ENCODE measurements at places on chromosomes 5 and 9.

DNA sequence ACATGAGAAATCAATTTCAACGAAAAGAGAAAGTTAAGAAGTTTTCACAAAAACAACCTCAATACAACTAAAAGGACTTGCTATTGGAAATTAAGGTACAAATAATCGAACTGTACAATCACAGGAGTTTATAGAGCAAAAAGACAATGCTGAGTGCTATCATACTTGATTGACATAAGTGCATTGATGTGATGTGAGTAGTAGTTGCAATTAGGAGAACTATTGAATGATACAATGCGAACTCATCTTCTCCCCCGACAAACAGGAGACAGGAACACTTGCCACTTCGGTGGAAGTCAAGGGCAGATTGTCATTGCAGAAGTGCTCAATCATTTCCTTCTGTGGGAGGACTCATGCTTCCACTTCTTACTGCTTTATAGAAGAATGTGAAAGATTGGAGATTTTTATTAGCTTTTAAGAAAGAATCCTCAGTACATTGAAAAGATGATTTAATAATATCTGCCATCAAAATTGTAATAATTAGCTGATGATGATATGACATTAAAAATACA, 276.6 kb upstream of the MPDZ start:
- no peak for DNase-seq

DNA sequence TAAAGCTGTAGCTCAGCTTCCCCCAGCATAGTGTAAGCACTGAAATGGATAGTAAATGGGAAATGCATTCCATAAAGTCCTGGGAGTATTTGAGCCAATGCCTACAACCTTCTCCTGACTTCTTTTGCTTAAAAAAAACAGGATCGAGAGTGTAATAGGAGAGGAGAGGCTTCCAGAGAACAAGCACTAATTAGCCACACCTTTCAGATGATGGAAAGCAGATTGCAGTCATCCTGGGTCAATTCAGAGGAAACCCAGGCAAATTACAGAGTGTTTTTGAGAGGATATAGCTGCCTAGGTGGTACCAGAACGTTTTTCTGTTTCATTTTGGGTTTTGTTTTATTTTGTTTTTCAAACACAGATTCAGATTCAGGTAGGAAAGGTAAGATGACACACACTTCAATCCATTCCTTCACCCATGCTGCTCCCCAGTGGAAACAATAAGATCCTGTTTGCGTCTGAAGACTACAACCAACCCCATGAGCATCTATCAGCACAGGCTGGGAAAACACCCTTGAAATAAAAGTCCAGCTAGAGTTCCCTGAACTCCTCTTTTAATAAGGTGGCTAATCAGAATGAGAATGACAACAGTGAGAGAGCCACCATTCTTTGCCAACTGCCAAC, 95.6 kb downstream of the RFK start:
- no peak for DNase-seq

DNA sequence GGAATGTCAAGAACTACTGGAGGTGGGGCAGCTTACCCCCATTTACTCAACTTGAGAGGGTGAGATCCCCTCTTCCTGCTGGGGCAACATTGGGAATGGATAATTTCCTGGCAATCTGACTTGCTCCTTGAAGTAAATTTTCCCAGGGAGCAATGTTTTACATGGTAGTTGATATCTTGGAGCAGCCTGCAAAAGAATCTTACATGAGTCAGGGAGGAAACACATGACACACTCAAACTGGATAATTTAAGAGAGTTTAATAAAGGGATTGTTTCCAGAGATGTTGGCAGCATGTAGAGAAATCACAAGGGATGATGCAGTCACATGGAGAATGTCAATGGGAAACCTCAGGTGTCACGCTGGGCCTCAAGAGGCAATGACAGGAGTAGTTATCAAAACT, 212.5 kb downstream of the GAS1 start:
- DNase-seq, result no peak

GRCh38 chr5:36575361-36575781, 31.0 kb upstream of the SLC1A3 start:
- DNase-seq, result no peak

GRCh38 chr5:169757016-169757415, 119.9 kb downstream of the DOCK2 start:
- DNase-seq, result no peak

DNA sequence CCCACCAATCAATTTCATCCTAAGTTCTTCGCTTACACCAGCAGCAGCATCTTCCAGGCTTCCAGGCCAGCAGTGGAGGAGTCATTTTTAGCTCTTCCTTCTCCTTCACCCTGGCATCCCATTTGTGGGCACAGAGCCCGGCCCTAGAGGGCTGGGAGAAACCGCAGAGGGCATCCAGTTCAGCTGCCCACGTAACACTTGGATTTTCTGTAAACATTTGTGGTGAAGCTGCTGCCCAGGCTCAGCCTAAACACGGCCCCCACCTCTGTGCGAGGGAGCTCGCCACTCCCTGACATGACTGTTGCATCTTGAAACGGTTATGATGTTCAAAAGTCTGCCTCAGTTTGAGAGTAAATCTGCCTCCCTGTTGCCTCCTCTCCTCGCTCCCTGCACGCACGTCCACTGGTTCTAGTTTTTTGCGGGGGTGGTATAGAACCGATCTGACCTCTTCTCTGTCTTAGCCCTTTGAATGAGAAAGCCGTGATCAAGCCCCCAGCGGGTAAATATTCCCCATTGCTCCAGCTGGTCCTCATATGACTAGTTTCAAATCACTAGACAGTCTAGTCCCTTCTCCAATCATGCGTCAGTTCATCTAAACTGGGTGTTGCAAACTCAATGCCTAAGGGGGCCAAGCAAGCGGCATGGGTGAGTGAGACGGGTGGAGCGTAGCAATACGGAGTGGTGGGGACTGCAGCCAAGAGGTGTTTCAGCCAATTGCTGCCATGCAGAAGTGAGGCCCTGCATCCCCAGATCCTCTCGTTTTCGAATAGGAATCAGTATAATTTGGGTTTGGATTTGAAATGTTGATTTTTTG, 34.9 kb upstream of the N4BP3 start:
- no peak for DNase-seq

GRCh38 chr9:130843049-130843908, 8.2 kb downstream of the ABL1 start:
- DNase-seq, result no peak

DNA sequence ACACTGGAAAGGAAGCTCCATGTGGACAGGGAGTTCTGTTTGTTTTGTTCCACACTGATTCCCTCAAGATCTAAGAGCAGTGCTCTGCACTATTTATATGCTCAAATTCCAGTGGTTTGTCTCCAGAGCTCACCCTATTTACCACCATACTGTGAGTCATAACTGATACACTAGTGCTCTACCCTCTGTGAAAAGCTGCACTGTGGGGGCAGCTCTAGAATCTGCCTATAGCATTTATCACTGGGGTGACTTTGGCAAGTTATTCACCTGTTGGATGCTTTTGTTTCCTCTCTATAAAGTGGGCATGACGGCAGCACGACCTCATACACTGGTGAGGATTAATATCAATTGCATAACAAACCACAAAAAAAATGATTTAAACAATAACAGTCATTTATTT, 307.8 kb downstream of the NR2F1-AS1 start:
- DNase-seq, result no peak

GRCh38 chr5:70440-70839, 21.5 kb upstream of the PLEKHG4B start:
- no peak for DNase-seq

DNA sequence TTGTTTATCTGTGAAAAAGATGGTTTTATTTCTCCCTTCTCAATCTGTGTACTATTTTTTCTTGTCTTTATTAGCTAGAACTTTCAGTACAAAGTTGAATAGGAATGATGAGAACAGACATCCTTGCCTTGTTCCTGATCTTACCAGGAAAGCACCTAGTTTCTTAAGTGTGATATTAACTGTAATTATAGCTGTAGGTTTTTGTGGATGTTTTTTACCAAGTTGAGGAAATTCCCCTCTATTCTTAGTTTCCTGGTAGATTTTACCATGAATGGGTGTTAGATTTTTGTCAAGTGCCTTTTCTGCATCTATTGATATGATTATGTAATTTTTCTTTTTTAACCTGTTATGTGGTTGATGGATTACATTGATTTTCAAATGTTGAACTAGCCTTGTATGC, 68.7 kb downstream of the KCNN2 start:
- DNase-seq, result no peak

DNA sequence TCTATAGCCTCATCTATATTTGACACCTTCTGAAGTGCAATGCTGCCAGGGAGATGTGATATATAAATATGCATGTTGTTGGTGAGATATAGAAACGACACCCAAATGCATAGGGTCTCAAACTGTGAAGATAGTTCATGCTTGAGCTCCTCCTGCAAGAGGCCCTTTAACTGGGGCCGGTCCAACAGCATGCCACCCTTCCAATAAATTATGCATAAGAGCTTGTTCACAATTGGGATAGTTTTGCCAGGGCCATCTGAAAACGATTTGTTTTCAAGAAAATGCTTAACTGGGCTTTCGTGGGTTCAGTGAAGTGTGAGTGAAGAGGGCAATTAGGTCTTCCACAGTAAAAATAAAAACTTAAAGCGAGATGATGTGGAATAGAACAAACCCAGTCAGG, 424.2 kb upstream of the WWC1 start:
- DNase-seq, result no peak

DNA sequence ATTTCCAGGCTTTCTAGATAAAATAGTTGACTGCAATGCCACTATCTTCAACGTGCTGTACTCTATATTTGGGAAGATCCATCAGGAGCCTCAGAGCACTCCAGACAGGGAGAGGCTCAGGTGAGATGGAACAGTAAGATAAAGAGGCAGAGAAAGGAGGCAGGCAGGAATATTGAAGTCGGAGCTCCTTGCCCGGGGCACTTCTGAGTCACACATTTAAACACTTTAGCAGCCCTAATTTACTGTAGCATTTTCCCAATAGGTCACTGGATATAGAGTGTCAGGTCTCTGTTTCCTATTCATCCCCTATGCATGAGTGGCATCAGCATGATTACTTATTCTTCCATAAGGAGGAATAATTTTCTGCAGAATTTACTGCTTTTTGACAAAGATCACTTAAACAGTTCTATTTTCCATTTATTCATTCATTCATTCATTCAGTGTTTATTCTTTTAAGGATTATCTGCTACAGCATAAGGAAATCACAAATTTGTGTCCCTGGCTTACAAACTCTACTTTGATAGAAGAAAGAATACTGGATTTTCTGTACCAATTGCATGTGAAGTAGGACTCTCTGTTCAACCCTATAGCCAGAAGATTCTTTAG, 170.7 kb downstream of the MAPKAP1 start:
- no peak for DNase-seq

GRCh38 chr9:68941780-68942459, 72.0 kb downstream of the PRKACG start:
- DNase-seq, result no peak

DNA sequence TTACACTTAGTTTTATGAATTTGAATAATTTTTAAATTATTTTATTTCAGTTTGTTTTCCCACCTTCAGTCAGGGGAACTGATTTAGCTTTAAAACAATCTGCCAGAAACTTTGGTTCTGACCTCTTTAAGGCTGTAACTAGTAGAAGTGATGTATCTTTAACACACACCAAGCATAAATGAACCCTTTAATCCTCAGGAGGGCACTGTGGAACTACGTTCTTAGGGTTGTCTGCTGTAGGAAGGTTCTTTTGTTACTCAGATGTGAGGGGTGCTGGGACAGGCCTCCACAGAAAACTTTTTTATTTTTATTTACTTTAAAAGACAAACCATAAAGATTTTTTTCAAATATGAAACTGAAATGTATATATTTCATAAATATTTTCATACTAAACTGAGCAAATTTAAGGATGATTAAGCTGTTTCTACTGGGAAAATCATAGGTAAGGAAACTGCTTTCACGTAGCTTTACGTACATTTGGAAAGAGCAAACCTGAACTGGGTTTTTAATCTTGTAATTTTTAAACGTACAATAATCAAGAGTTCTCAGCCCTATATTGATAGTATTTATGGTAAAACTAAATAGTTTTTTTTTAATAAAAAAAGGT, 5.3 kb downstream of the KLF4 start:
- DNase-seq, result no peak

GRCh38 chr5:97000391-97000790, 64.5 kb downstream of the LNPEP start:
- DNase-seq, result no peak

DNA sequence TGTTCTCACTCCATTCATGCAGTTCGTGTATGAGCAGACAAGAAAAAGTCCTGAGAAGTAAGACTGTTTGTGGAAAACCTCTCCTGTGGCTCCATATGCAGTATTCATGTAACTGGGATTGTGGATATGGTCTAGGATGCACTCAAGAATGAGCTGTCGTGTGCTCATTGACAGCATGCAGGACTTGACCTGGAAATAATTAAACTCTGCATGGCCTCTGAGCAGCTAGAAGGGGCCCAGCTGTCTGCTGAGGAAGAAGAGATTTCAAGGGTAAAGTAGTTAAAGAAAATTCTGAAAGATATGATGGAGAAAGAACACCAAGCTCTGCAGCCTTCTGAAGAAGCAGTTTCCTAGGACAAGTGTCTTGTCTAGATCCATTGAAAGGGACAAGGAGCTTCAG, 89.4 kb downstream of the KCTD16 start:
- DNase-seq, result no peak

DNA sequence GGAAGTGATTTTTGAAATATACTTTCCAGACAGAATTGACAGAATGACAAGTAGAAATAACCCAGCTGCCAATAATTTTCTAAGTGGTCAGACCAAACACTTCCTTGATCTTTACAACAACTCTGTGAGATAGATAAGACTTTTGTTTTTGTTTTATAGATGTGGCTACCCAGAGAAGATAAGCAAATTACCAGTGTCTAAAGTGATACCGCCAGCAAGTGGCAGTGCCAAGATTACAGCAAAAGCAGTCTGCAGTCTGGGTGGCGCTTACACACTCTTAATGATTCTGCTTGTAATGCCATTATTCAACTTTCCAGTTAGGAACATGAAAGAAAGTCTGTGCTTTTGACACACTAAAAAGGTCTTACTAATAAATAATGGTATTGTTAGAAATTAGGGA, 92.1 kb downstream of the HCN1 start:
- no peak for DNase-seq

DNA sequence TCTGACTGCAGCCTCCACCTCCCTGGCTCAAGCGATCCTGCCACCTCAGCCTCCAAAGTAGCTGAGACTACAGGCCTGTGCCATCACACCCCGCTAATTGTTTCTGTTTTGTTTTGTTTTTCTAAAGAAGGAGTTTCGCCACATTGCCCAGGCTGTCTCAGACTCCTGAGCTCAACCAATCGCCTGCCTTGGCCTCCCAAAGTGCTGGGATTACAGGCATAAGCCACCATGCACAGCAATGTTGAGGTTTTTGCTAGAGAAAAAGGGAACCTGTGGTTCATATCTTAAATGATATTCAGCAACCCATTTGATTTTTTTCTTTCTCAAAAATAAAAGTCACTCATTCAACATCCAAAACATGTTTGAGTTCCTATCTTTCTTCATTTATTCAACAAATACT, 20.4 kb upstream of the DELE1 start:
- DNase-seq, result no peak

All from cortex of kidney (tissue), 1 donor.